ENCODE measurements at places on chromosomes 1 and 21.

GRCh38 chr1:153339802-153340201, 8.8 kb downstream of the PGLYRP4 start:
- no peak for DNase-seq

DNA sequence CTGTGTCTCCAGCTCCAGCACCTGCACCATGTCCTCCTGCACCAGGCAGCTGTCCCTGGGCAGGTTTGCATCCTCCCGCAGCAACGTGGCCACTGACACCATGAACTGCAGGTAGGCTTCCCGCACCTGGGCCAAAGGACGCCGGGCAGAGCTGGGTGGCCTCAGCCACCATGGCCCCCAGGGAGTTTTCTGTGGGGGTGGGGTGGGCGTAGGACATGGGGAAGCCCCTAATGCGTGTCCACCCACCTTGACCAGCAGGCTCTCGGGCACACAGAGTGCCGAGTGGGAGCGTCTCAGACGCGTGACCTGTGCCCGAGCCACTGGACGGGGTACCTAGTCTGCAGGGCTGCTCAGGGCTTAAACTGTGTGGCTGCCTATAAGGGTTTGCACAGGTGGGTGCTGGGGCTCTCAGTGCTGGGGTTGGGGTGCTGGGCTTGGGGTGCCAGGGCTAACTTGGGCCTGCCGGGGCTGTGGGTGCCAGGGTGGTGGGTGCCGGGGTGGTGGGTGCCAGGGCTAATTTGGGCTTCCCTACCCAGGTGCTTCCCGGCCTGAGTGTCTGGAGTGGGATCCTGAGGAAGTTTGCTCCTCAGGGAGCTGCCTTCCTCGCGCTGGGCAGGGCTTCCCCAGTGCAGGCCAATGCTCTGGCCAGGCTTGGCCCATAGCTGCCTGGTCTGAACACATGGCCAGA, 17.7 kb downstream of the PRXL2B start:
- DNase-seq, result no peak

DNA sequence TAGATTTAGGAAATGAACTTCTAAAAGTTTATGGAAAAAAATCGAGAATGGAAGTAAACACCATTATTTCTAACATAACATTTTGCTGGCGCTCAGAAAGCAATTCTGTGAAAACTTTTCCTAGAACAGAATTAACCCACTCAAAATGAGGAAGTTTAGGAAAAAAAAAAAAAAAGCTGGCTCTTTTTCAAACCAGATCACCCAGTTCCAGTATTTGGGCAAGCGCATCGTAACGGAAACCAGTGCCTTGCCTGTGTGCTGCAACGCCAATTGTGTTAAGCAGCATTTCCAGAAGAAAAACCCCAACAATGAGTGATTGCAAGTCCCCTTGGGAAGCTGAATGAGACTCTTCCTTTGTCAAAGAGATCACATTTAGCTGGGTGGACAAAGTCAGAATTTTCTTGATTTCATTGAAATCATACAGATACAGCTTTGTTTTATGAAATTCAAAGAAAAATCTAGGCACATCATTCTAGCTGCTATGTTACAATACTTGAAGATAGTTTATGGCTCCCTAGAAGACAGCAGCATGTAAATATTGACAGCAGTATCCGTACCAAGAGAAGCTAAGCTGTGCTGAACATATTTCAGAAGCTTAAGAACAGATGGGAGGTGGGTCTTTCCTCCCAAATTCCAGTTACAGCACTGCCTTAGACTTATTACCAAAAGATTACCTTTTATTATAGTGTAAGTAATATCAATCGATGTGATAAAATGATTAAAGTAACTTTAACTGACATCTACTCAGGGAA, 113.4 kb downstream of the ERG start:
- no peak for DNase-seq

GRCh38 chr1:6483017-6483760, 8.3 kb downstream of the PLEKHG5 start:
- no peak for DNase-seq

DNA sequence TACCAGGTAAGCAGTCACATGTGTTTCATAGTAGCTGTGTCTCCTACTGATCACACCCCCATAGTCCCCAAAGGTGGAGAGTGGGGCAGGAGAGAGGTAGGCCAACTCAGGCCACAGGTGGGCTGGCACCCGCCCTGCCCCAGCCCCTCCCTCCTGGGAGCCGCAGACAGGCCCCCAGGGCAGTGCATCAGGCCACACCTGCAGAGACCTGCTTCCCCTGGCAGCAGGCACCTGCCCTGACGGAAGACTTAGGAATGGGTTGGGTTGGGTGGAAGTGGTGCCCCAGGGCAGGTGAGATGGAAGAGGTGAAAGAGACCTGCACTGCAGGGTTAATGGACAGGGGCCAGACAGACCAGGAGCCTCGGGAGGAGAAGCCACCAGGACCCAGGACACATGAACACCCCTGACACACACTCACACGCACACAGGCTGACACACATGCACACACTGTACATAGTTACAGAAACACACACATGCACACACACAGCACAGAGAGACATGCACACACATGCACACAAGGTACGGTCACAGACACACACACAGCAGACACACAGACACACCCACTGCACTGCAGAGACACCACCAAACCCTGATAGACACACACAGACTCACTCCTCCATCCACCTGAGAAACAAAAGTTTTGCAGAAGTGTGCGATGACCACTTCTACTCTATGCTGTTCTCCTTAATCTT, 1.7 kb upstream of the COL18A1 start:
- no peak for DNase-seq

DNA sequence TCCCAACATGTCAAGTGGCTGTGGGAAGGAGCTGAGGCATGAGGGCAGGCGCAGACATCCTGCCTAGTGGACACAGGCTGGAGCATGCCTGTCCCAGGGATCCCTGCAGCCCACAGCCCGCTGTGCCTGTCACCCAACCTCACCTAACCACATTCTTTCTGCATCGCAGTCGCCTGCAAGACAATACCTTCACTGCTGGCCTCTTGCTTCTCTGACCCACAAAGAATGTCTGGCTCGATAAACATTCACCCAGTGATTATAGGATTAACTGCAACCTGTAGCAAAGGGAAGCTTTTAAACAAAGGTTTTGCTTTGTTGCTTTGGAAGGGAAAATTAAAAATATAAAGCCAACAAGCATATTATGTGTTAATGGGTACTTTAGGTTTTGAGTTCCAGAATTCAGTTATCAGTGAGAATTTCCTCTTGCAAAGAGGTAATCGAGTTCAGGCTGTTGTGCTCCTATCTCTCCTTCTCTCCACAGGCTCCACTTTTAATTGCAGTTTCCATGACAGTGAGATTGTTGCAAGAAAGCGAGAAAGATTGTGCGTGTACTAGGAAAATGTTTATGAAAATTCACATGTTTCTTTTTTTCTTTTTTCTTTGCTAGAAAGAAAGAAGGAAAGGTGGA, 40.0 kb upstream of the ZNF648 start:
- no peak for DNase-seq

DNA sequence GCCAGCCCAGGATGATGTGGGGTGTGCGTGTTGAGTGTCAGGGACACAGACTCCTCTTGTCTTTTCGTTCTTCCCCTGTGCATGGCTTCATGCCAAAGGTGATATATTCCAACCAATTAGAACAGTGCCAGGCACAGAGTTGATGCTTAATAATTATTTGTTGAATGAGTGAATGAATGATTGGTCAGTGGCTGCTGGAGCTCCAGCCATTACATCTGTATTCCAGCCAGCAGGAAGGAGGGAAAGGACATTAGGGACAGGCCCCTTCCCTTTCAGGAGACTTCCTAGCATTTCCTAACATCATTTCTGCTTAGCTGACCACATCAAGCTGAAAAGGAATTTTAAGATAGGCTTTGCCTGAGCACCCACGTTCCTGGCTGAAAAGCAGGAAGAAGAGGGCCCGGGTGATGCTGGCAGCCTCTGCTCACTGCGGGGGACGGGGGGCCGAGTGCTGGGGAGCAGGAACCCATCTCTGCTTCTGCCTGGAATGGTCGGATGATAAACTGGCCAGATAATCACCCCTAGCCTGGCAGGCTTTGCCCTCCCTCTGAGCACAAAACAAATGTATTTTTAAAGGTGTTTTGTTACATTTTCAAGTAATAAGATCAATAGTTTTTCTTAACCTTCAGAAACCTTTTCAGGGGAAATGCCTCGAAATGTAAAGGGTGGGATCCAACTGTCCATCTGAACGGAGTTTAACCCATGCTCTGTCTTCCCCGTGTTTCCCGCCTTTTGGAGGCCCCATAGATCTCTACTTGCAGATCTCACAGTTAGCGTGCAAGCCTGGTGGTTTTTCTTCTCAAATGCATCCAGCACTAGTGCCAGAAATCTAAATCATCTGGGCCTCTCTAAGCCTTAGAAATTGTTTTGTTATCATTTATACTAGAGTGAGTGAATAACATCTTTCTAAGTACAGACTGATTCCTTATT, 39.0 kb downstream of the SLC37A1 start:
- no peak for DNase-seq

GRCh38 chr1:166849135-166849534, 9.9 kb downstream of the POGK start:
- DNase-seq, result no peak

- DNase-seq, result no peak
Measured at GRCh38 chr1:107877745-107878144, 87.2 kb downstream of the VAV3 start.

GRCh38 chr1:29179641-29180184, 2.0 kb downstream of the SRSF4 start:
- DNase-seq, result no peak

- peak; percentile 1 for DNase-seq
Measured at GRCh38 chr1:107934578-107934977, 30.4 kb downstream of the VAV3 start.

DNA sequence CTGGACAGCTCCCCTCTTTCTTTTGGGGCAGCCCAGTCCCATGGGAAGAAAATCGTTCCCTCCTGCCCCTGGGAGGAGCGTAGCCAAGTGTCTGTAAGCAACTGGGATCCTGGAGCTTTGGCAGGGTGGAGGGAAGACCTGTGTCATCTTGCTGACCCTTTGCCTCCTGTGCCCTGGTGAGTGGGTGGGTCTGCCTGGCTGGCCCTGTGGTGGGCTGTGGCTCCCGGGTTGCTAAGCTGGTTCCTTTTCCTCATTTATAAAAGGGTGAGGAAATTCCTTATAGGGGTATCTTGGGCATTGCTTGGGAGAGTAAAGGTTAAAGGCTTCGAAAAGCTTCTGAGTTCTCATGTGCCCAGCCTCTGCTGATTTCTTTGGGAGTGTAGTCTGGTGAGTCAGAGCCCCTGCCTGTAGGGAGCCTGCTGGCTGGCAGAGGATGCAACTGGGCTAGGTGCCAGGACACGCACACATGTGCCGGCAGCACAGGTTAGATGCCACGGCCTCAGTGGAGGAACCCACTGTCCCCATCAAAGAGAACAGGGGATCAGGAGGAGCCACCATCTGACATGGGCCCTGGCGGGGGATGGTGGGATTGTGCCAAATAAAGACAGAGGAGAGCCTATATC, 85.2 kb downstream of the ARHGEF10L start:
- peak; percentile 53 for DNase-seq

GRCh38 chr1:195866781-195867222, 741.4 kb downstream of the KCNT2 start:
- no peak for DNase-seq

DNA sequence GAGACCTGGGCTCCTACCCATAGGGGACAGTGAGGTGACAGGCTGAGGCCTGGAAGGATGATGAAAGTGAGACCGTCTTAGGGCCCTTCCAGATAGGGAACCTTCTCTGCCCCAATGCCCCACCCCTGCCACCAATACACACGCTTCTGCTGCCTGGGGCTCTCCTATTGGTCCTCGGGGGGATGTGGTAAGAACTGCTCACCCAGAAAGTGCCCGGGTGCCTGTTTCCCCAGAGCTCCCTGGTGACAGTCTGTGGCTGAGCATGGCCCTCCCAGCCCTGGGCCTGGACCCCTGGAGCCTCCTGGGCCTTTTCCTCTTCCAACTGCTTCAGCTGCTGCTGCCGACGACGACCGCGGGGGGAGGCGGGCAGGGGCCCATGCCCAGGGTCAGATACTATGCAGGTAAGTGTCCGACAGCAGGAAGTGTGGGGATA, 948 bp downstream of the SEMA4A start:
- DNase-seq, result no peak

DNA sequence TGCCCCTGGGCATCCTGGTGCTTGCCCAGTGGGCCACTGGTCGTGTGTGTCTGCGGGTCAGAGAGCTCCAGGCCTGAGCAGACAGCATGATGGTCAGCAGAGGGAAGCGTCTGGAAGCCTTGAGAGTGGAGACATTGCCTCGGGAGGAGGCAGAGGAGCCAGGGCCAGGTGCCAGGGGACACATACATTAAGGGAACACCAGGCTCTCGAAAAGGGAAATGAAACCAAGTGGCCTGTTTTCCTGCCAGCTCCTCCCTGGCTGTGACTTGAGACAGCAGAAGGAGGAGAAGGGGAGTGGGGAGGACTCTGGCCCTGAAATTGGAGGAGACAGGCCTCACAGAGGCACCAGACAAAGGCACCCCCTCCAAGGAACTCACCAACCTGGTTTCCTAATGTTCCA, 62.4 kb upstream of the LRP8 start:
- no peak for DNase-seq

GRCh38 chr21:39796466-39796865, 51.5 kb downstream of the IGSF5 start:
- no peak for DNase-seq

GRCh38 chr1:9482816-9483572, 56.3 kb upstream of the SLC25A33 start:
- no peak for DNase-seq

DNA sequence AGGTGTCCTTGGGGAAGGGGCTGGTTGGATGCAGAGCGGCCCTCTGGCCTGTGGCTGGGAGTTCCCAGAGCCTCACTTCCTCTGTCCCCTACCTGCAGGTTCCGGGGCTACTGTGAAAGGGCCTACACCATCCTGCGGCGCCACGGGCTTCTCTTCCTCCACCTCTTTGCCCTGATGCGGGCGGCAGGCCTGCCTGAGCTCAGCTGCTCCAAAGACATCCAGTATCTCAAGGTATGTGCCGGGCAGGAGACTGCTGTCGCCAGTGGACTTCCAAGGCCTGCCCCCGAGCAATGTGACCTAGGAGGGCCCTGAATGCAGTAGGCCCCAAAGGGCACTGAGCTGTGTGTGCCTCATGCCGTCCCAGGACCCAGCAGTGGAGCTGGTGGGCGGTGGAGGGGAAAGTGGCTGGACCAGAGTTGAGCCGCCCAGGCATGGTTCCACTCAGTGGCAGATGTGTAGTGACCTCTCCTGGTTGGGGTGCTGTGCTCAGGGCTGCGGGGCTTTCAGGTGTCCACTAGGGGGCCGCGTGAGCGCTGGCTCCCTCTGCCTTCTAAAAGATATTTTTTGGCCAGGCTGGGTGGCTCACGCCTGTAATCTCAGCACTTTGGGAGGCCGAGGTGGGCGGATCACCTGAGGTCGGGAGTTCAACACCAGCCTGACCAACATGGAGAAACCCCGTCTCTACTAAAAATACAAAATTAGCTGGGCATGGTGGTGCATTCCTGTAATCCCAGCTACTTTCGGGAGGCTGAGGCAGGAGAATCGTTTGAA, 73.4 kb downstream of the PIK3CD start:
- peak; percentile 51 for DNase-seq

Measured in fibroblast of skin of back (primary cell).